ENCODE measurements at places on chromosomes 3 and 15. TPM values are rescaled to one million over a fixed set of nuclear protein-coding genes. Genes with fewer than 3 reads are reported as not detected.
A peak's percentile ranks its signal among the peaks of the same experiment; 100 is the strongest.

IL17RD gene
- 3.0 TPM for total RNA-seq

SNX22 gene
- total RNA-seq = 0.48 TPM

SLC28A1 gene
- not detected for total RNA-seq

CCNL1 gene
- 300 TPM for total RNA-seq

GRCh38 chr3:120410116-120410515 lies 40.7 kb downstream of the FSTL1 start:
- DNase-seq = no peak

GRCh38 chr15:91461377-91461776 lies 361.3 kb downstream of the SV2B start:
- DNase-seq = no peak

DNA sequence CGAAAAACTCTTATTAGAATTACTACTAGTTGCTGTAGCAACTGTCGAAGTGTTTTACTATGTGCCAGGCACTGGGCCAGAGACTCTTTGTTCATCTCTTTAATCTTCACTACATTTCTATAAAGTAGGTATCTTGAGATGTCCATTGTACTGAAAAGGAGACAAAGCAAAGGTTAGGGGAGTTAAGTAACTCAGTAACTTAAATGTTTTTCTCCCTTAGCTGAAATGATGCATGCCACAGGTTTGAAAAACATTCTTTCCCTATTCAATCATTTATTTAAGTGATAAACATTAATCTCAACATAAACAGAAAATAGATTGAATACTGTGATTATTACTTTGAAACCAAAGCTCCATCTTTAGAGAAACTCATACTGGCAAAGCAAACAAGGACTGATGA lies 776.2 kb downstream of the FHIT start:
- DNase-seq = no peak

GRCh38 chr3:134810850-134811249 lies 15.8 kb downstream of the EPHB1 start:
- DNase-seq = no peak

- no peak for DNase-seq
Observed at GRCh38 chr3:133262333-133262732, 137.5 kb upstream of the BFSP2 start.

- DNase-seq = no peak
Observed at GRCh38 chr15:92654662-92655061, 913 bp downstream of the FAM174B start.

GRCh38 chr3:17747174-17747889 lies 4.9 kb upstream of the TBC1D5 start:
- DNase-seq = no peak

GRCh38 chr3:9211155-9211950 lies 38.1 kb downstream of the SRGAP3 start:
- DNase-seq = no peak

GRCh38 chr3:107855710-107856109 lies 235.1 kb downstream of the CD47 start:
- no peak for DNase-seq

DNA sequence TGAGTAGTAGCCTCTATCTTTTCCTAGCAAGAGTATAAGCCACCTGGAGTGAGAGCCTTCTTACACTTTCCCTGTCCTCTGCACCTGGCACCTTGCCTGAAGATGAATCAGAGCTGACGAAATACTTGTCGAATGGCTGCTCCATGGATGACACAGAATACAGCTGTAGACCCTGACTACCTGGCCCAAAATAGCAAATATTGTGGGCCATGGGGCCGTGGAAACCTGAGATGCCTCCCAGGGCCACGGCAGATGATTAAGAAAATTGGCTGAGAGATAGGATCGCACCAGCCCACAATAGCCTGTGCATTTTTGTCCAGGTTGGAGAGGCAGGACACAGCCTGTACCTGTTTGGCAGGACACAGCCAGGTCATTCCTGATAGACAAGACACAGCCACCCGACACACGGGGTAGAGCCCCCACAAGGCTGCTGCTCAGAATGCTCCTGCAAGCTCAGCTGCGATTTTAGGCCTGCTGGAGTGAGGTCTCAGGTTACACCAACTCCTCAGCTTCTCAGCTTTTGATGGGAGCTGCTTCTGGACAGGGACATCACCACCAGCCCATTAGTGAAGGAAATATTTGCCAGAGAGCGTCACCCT lies 22.9 kb upstream of the TPM1 start:
- DNase-seq = peak; percentile 82

GRCh38 chr15:42759093-42759492 lies 22.2 kb upstream of the CDAN1 start:
- no peak for DNase-seq

DNA sequence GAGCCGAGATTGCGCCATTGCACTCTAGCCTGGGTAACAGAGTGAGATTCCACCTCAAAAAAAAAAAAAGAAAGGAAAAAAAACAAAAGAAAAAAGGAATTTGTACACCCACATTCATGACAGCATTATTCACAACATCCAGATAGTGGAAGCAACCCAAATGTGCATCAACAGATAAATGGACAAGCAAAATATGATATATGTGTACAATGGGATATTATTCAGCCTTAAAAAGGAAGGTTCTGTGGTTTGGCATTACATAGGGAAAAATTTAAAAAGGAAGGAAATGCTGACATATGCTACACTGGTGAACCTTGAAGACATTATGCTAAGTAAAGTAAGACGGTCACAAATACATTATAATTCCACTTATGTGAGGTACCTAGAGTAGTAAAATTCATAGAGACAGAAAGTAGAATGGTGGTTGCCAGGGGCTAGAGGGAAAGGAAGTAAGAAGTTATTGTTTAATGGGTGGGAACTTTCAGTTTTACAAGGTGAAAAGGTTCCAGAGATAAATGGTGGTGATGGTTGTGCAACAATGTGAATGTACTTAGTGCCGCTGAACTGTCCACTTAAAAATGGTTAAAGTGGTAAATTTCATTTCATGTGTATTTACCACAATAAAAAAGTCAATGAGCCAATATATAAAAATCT lies 118.5 kb downstream of the MYLK start:
- no peak for DNase-seq

- no peak for DNase-seq
Observed at GRCh38 chr15:26697913-26698312, 75.0 kb downstream of the GABRB3 start.

- DNase-seq = no peak
Observed at GRCh38 chr3:141266797-141267555, 35.4 kb downstream of the PXYLP1 start.

DNA sequence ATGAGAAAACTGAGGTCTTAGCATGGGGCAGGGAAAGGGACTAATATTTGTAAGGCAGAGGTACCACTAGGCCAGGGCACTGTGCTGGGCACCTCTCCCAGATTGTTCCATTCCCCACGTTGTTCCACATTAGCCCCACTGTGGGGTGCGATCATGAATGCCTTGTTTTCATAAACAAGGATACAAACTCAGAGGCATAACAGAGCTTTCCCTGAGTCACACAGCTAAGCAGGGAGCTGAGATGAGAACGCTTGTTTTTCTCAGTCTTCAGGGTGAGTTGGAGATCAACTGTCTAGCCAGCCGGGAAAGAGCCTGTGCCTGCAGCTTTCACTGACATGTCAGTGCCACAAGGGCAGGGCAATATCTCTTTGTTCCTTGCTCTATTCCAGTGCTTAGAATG lies 47.9 kb upstream of the ITGA11 start:
- DNase-seq = no peak

DNA sequence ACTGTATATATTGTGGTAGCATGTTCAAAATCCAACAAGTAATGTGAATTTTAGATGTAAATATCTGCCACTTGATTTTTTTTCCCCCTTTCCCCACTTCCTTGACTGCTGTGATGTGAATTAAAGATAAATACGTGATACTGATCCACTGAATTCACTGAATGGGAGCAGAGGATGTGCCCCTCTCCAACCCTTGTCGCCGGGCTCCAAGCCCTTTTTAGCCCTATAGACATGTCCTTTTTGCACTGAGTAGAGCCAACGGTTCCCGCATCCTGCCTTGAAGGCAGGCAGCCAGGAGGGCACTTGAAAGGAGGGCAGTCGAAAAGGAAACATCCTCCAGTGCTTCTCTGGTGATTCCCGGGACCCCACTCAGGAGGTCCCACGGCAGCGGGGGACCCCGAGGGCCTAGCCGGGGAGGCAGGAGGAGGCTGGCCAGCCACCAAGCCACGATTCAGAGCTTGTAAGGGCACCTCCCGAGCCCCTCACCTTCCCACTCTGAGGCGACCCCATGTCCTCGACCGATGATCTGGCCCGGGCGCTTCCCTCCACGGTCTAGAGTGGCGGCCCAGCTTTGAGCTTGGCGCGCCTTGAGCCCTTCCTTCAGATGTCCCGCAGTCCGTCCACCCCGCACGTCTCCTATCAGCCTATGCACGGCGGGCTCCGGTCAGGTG lies 901 bp upstream of the MANF start:
- DNase-seq = no peak

- DNase-seq = no peak
Observed at GRCh38 chr3:17025594-17026139, 140.9 kb downstream of the PLCL2 start.

GRCh38 chr3:77052733-77053670 lies 13.1 kb downstream of the ROBO2 start:
- no peak for DNase-seq

DNA sequence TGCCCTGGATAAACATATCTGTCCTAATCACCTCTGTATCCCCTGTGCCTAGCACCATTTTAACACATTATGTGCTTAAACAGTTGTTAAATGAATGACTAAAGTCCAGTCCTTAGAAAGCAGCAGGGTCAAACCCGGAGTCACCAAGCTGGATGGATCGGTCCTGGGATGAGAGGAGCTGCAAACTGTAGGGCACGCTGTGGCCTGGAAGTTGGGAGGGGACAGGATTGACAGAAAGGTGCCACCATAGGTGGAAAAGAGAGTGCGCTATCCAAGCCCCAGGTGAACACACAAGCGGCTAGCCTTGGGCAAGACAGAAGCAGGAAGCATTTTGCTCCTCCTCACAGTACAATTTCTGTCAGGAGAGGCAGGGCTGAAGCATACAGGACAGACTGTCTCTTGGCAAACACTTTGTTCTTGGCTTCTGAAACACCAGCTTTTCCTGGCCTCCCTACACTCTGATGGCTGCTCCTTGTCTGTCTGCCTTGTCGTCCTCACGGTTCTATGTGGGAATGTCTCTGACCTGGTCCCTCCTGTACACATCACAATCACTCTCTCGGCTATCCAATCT lies 48.4 kb upstream of the KY start:
- no peak for DNase-seq

- no peak for DNase-seq
Observed at GRCh38 chr3:161474139-161474538, 22.5 kb upstream of the OTOL1 start.

DNA sequence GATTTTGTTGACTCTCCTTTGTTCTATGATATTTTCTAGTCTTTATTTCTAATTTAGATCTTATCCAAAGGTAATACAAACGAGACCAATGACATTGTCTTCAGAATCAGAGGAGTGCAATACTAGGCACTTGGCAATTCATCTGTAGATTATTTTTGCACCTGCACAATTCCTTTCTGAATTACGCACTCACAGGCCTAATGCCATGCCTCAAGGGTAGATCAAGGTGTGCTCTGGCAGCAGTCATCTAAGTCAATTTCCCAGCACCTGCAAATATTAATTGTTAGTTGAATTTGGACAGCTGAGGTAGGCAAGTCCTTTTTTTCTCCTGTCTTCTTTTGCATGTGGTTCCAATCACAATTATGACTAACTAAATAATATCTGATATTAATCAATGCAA lies 653.2 kb downstream of the ROBO2 start:
- no peak for DNase-seq

- no peak for DNase-seq
Observed at GRCh38 chr3:114057011-114057347, 442 bp downstream of the QTRT2 start.

GRCh38 chr15:36673987-36674386 lies 94.6 kb downstream of the CDIN1 start:
- DNase-seq = no peak

DNA sequence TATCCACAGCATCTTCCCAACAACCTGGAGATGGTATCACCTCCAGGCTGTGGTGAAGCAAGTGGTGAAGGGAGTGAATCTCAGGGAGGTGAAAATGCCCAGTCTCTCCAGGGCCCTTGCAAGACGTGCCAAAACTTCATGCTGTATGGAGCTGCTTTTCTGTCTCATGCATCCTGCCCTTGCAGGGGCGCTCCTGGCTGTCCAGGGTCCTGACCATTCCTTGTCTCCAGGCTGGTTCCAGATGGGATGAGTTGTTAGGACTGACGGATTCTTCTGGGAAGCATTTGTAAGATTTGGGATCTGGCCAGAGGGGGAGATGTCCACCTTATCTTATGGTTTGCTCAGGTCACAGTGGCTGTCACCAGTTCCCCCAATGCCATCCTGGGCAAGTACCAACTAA lies 15.8 kb downstream of the TGM4 start:
- DNase-seq = no peak

DNA sequence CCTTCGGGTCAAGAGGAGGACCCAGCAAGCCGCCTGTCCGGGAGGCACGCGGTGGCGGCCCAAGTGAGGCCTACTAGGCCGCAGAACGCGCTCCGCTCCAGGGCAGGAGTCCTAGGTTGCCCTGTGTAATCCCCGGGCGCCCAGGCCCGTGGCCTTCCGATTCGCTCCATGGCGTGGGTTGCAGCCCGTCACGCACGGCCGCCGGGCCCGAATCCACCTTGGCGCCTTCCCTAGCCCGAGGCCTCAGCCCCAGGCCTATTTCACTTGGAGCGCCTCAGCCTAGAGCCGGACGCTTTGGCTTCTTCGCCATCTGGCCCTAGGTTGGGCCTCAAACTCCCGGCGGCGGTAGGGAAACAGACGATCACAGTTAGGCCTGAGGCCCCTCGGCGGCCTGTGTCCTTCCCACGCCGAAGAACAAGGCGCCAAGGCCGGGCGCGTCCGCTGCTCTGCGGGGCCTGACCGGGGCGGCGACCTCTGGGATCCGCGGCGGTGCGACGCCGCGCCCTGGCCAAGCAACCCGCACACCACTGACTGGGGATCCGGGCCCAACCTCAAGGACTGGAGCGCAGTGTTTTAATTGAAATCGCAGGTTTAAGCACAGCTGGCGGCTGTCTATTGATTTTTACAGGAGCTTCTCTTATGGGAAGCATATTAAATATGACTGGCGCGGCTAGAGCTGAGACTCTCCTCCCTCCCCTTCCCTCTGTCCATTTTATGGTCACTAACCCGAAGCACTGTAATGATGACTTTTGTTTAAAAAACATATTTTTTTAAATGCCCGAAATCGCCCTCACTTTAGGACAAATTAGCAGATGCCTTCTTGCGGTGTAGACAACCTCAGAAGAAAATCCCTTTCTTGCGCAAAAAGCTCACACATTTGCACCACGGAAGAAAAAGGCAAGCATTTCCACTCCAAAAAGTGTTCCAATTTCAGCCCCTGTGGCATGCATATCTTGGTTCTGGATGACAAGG lies 3.8 kb upstream of the FEZF2 start:
- no peak for DNase-seq
